ENCODE measurements at places on chromosomes 12 and 14. TPM values are rescaled to one million over a fixed set of nuclear protein-coding genes. Genes with fewer than 3 reads are reported as not detected.

Gene CPNE6
- not detected for total RNA-seq

Gene KRT81
- total RNA-seq: not detected

Gene DHRS4L2
- 20.2 TPM for total RNA-seq

Gene FRS2
- 15.1 TPM for total RNA-seq

Gene SERPINA6
- total RNA-seq: not detected

GRCh38 chr12:116896411-116896924 is 14.3 kb upstream of the FBXW8 start:
- DNase-seq: no peak
- no peaks in the 10 kb centered on the region for H3K36me3 ChIP-seq
- H3K4me1 ChIP-seq: no peaks in the 10 kb centered on the region
- H3K4me3 ChIP-seq: no peak overlapping the region
- peaks cover 36% of the 10 kb centered on the region for H3K27me3 ChIP-seq

DNA sequence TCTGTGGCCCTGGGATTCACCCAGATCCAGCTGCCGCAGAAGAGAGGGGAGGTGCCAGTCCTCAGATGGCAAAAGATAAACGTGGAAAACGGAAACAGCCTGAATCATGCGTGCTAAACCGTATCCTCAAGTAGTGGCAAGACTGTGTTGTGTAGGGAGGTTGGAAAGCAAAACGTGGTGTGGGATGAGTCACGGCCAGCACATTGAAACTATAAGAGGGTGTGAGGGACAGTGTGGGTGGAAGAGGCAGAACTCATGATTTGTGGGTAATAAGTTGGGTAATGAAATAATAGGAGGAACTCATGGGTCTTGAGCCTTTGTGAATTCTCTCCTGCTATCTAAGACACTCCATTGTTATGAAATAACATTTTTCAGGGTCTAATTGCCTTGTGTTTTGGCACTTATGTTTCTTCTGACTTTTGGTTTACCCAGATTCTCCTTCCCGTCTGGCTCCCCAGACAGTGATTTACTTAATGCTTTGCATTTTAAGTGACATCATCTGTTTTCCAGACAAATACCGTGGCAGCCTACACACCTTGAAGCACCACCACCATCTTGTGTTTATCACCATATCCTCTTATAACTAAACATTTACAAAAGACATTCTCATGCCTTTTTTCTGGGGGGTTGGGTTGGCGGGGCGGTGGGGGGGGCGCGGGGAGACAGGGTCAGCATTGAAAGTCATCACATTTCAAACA is 62.3 kb upstream of the PTCSC3 start:
- H3K36me3 ChIP-seq: no peaks in the 10 kb centered on the region
- H3K27me3 ChIP-seq: peaks cover 6% of the 10 kb centered on the region
- no peak overlapping the region for H3K4me3 ChIP-seq
- no peaks in the 10 kb centered on the region for H3K4me1 ChIP-seq
- DNase-seq: no peak

DNA sequence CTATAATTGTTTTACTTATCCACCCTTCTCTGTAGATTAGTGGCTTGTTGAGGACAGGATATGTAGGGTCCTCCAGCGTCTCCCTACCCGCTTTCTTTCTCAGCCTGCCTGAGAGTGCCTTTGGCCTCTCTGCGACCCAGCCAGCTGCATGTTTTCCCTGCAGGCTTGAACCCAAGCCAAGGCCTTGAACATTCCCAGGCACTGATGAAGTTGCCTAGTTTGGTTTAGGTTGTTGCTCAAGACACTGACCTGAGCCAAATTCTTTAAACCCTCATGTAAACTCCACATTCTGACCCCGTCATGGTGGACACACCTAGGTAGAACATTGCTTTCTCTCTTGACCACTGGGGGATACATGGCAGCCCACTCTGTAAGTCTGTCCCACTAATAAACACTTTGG is 33.4 kb upstream of the TXNRD1 start:
- no peaks in the 10 kb centered on the region for H3K36me3 ChIP-seq
- DNase-seq: no peak
- H3K4me3 ChIP-seq: no peak overlapping the region
- peaks cover 13% of the 10 kb centered on the region for H3K27me3 ChIP-seq

DNA sequence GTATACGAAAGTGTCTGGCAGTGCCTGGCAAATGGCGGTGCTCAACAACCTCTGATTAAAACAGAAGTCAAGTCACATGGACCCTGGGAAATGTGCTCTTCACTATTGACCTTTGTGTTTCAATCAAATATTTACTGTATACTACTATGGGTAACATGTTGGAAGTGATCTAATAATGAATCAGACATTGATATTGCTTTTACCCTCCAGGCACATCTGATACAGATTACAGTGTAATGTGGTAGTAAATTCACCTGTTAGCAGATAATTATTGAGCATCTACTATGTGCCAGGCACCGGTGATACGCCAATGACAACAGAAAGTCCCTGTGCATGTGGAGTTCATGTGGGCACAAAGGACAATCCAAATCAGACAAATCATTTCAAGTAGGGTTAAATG is 63.1 kb downstream of the STON2 start:
- H3K27ac ChIP-seq: no peak overlapping the region
- no peaks in the 10 kb centered on the region for H3K36me3 ChIP-seq
- no peak overlapping the region for H3K4me3 ChIP-seq
- no peaks in the 10 kb centered on the region for H3K4me1 ChIP-seq
- peaks cover 9% of the 10 kb centered on the region for H3K27me3 ChIP-seq
- no peak for DNase-seq

DNA sequence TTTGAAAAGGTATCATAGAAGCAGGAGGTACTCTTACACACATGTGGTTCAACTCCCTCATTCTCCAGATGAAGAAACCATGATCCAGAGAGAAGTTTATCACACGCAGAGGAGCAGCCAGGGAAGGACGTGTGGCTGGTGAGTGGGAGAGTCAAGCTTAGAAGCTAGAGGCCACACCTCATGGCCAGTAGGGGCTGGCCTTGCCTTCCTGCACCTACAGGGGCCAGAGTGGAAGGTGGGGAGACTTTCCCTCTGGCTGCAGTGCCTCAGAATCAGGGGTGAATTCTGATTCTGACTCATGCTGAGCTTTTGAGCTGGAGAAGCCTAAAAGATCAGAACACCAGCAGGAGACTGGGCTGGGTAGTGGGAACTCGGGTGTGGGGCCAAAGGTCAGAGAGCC is 1067.9 kb downstream of the BCL11B start:
- H3K4me1 ChIP-seq: peaks cover 38% of the 10 kb centered on the region
- DNase-seq: no peak
- H3K27ac ChIP-seq: no peak overlapping the region
- H3K27me3 ChIP-seq: no peaks in the 10 kb centered on the region

GRCh38 chr14:35883677-35884293 is 57.6 kb downstream of the BRMS1L start:
- no peak overlapping the region for H3K27ac ChIP-seq
- peaks cover 8% of the 10 kb centered on the region for H3K27me3 ChIP-seq

- no peak overlapping the region for H3K4me3 ChIP-seq
- peaks cover 11% of the 10 kb centered on the region for H3K4me1 ChIP-seq
- H3K36me3 ChIP-seq: no peaks in the 10 kb centered on the region
- DNase-seq: no peak
- no peak overlapping the region for H3K27ac ChIP-seq
Observed at GRCh38 chr12:123034022-123034541, 53.6 kb downstream of the ARL6IP4 start.

GRCh38 chr12:114769634-114770033 is 85.7 kb upstream of the TBX3 start:
- H3K27ac ChIP-seq: no peak overlapping the region
- no peaks in the 10 kb centered on the region for H3K27me3 ChIP-seq
- DNase-seq: no peak
- no peaks in the 10 kb centered on the region for H3K36me3 ChIP-seq

GRCh38 chr12:22635812-22636211 is 10.8 kb downstream of the ETNK1 start:
- H3K4me3 ChIP-seq: no peak overlapping the region
- H3K27ac ChIP-seq: no peak overlapping the region
- peaks cover 42% of the 10 kb centered on the region for H3K36me3 ChIP-seq
- H3K27me3 ChIP-seq: no peaks in the 10 kb centered on the region
- DNase-seq: no peak

DNA sequence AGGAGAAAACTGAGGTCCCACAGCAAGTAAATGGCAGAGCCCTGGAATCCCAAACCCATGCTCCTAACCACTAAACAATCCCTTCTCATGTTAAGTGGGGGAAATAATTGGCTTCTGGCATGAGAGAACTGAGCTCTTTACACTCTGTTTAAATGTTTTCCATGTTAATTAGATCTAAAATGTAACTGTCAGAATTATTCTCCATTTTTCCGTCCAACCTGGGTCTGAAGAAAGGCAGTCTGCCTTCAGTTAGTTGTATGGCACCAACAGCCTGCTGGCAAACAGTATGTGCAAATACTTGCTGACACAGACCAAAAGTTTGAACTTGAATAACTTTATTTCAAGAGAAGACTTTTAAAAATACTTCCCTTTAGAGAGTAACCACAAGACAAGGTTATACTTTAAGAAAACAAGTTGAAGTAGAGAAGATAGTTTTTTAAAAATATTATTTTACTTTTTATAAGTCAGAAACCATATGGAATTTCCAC is 59.7 kb downstream of the E2F7 start:
- no peak for DNase-seq
- H3K4me3 ChIP-seq: no peak overlapping the region
- H3K27ac ChIP-seq: no peak overlapping the region
- H3K27me3 ChIP-seq: peaks cover 24% of the 10 kb centered on the region

DNA sequence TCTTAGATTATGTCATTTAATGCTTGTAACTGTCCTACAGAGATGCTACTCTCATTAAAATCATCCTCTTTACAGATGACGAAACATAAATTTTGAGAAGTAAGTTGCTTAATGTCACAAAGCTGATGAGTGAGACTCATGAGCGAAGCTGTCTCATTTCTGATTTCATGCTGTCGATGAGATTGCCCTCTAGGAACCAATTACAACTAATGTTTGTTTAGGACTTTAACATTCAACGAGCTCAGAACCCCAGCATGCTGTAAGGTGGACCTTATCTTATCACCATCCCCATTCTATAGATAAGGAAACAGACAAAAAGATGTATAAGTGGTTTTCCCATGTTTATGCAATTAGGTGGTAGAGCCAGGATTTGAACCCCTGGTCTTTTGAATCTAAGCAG is 23.1 kb downstream of the BHLHE41 start:
- no peak overlapping the region for H3K4me3 ChIP-seq
- DNase-seq: no peak
- peaks cover 31% of the 10 kb centered on the region for H3K27me3 ChIP-seq
- H3K4me1 ChIP-seq: no peaks in the 10 kb centered on the region
- no peak overlapping the region for H3K27ac ChIP-seq
- no peaks in the 10 kb centered on the region for H3K36me3 ChIP-seq

GRCh38 chr12:64243809-64244208 is 21.7 kb upstream of the KICS2 start:
- H3K4me3 ChIP-seq: no peak overlapping the region
- no peak overlapping the region for H3K27ac ChIP-seq
- no peaks in the 10 kb centered on the region for H3K4me1 ChIP-seq
- no peaks in the 10 kb centered on the region for H3K36me3 ChIP-seq
- no peak for DNase-seq
- H3K27me3 ChIP-seq: peaks cover 5% of the 10 kb centered on the region

DNA sequence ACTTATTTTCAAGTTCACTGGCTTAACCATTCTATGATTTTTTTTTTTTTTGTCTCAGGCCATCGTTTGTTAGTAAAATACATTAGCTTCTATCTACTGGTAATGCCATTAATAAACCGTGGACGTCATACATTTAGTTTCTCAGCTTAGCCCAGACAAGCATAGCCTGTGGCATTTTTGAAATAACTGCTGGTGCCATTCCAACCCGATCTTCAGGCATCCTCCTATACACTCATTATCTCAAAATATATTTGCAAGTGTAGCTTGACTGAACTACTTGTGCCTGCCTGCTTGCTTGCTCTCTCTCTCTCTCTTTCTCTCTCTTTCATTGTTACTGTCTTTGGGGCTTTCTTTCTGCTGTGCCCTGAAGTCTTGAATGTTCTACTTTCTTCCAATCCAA is 12.7 kb upstream of the MBIP start:
- H3K27me3 ChIP-seq: peaks cover 21% of the 10 kb centered on the region
- no peaks in the 10 kb centered on the region for H3K36me3 ChIP-seq
- no peak overlapping the region for H3K4me3 ChIP-seq
- no peak overlapping the region for H3K27ac ChIP-seq

GRCh38 chr12:47989023-47989417 is 15.3 kb downstream of the COL2A1 start:
- no peak overlapping the region for H3K4me3 ChIP-seq
- H3K27ac ChIP-seq: no peak overlapping the region
- no peaks in the 10 kb centered on the region for H3K36me3 ChIP-seq
- peaks cover 28% of the 10 kb centered on the region for H3K4me1 ChIP-seq

GRCh38 chr12:53193040-53193439 is 12.3 kb upstream of the CSAD start:
- H3K4me3 ChIP-seq: no peak overlapping the region
- H3K4me1 ChIP-seq: peaks cover 40% of the 10 kb centered on the region
- DNase-seq: no peak
- H3K27me3 ChIP-seq: no peaks in the 10 kb centered on the region

GRCh38 chr14:103653805-103654204 is 24.8 kb downstream of the KLC1 start:
- no peak overlapping the region for H3K27ac ChIP-seq
- H3K36me3 ChIP-seq: peaks cover 34% of the 10 kb centered on the region
- H3K4me3 ChIP-seq: no peak overlapping the region
- no peak for DNase-seq

DNA sequence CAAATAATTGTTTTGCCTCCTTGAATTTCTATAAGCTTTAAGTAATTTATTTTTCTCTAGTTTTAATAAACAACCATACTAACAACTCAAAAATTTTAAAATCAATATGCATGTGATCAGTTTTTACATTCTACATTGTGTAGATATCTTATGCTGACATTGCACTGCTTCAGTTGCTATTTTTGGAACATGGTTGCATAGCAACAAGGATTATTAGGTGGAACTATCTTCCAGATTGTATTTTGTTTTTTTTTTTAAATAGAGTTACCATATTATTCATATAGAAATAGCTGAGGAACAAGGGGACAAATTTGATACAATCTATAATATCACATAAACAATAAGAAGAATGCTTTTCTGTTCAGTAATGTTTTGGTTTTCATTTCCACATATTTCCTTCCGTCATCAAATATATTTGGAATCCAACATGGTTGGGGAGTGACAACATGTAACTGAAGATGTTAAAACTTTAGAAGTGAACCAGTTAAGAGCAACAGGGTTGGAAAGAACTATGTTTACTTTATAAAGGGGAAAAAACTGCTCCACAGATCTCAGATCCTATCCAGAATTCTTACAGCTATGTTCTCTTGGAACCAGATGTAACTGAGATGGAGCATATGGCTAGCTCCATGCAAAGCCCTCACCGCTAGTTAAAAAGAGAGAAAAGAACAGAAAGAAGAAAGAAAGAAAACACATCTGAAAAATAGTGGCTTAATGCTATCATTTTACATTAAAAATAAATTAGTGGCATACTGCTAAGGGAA is 235.5 kb downstream of the NELL2 start:
- H3K4me1 ChIP-seq: no peaks in the 10 kb centered on the region
- H3K27ac ChIP-seq: no peak overlapping the region
- H3K4me3 ChIP-seq: no peak overlapping the region
- H3K27me3 ChIP-seq: no peaks in the 10 kb centered on the region
- no peak for DNase-seq

- no peaks in the 10 kb centered on the region for H3K36me3 ChIP-seq
- peaks cover 4% of the 10 kb centered on the region for H3K4me1 ChIP-seq
- H3K4me3 ChIP-seq: no peak overlapping the region
Observed at GRCh38 chr14:54221971-54222370, 174.8 kb upstream of the CDKN3 start.

GRCh38 chr12:78418919-78419318 is 445.7 kb upstream of the SYT1 start:
- no peaks in the 10 kb centered on the region for H3K4me1 ChIP-seq
- no peak for DNase-seq
- H3K27ac ChIP-seq: no peak overlapping the region
- no peak overlapping the region for H3K4me3 ChIP-seq
- no peaks in the 10 kb centered on the region for H3K36me3 ChIP-seq

GRCh38 chr14:36829547-36829946 is 167.9 kb downstream of the PAX9 start:
- H3K4me1 ChIP-seq: no peaks in the 10 kb centered on the region
- no peaks in the 10 kb centered on the region for H3K27me3 ChIP-seq
- no peak overlapping the region for H3K27ac ChIP-seq
- no peaks in the 10 kb centered on the region for H3K36me3 ChIP-seq
